Fibroblast of skin of right quadriceps (primary cell): ENCODE measurements at places on chromosomes 16 and 17.

- DNase-seq: no peak
Measured at GRCh38 chr17:79841369-79842135, 2.3 kb upstream of the CBX4 start.

DNA sequence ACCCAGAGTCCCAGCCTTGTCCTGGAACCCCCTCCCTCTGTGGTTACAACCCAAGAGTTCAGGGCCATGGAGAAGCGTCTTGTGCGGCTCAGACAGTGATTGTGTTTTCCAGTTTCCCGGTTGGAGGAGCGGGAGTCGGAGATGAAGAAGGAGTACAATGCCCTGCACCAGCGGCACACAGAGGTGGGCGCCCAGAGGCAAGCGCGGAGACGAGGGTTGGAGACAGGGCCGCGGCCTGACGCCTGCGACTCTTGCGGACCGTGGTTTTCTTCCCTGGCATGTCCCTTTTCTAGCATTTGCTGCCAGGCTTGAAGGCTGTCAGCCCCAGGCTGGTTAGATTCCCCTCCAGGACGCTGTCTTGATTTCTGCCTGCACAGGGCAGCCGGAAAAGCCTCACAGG, 23.0 kb downstream of the MAPK8IP3 start:
- no peak for DNase-seq

GRCh38 chr17:75116737-75117136, 7.0 kb downstream of the ARMC7 start:
- DNase-seq: no peak

- DNase-seq: peak; percentile 58
Measured at GRCh38 chr17:57485566-57485865, 229.2 kb downstream of the MSI2 start.

DNA sequence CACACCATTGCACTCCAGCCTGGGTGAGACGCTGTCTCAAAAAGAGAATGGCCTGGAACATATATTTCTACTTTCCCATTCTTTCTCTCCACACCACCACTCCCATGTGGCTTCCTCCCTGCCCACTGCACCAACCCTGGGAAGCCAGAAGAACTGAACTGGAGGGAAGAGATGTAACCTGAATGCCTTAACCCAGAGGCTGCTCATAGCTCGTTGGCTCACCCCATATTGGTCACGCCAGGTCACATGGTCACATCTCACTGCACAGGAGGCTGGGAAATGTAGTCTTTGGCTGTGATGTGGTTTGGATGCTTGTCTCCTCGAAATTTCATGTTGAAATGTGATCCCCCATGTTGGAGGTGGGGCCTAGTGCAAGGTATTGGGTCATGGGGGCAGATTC, 5.9 kb upstream of the DNAH17 start:
- DNase-seq: no peak

GRCh38 chr17:77963441-77963840, 4.9 kb downstream of the TNRC6C start:
- peak; percentile 96 for DNase-seq

DNA sequence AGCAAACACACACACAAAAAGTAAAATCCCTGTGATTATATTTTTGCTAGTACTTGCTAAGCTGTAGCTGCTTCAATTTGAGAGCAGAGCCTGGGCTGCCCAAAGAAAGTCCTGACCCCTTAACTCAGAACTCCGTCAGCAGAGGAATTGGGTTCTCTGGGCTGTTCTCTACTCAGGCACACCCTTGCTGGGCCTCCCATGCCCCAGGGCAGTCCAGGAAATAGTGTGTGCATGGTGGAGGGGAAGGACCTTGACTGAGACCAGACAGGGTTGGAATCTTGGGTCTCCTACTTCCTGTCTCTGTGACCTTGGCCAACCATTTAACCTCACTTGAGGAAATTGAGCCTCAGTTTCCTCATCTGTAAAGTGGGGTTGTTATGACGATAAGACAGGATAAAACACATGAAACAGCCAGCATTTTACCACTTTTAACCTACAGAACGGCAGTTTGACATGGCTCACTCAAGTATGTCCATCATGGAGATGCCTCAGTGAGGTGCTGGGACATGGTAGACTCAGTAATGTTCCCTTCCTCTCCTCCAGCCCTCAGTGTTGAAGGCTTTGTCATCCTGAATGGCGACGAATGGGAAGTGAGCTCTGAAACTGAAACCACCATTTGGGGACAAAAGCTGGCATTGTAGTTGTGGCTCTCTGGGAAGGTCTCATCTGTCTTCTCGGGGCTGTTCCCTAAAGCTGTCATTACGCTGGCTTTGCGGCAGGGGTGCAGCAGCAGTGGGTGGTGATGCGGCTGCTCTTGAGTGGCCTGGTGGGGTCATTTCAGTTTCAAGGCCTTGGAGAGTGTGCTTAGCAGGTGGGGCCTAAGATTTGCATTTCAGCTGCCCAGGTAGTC, 74.9 kb downstream of the CMIP start:
- no peak for DNase-seq

- DNase-seq: no peak
Measured at GRCh38 chr16:23931199-23931598, 95.4 kb downstream of the PRKCB start.

GRCh38 chr17:39867084-39867879, 720 bp upstream of the ZPBP2 start:
- no peak for DNase-seq

GRCh38 chr16:11084484-11084875, 140.1 kb downstream of the CLEC16A start:
- DNase-seq: peak; percentile 79

DNA sequence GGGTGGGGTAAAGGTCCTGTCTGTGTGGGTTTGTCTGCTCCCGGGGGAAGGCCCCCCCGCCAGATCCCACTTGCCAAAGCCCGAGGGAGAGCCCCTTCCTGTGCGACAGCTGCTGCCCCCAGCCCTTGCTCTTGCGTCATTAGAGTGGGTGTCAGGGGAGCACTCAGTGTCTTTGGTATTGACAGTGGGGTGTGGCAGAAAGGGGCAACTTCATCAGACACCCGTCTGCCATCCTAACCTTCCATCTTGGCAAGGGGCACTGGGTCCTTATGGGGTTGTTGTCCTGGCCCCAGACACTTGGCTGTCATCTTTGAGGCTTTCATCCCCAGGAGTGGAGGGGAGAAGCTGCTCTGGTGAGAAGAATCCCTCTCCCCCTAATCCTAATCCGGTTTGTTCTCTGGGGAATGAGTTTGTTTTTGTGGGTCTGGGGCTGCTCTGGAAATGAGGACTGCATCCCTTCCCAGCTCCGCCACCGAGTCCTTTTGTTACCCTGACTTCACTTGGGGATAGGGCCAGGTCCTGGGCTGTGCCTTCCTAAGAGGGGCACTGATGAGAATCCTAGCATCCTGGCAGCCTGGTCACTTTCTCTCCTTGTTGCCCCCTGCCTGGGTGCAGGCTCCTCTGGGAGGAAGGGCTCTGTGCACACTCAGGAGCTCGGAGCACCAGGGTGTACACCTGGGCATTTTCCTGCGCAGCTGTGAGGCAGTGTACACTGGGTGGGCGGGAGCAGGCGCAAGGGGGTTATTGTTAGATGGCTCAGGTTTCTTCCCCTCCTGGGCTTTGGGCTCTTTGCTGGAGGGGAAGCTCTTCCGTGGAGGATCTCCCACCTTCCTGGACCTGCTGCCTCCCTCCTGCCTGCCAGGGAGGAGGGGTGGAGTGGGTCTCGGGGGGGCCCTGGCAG, 21.1 kb downstream of the GJD3 start:
- no peak for DNase-seq

GRCh38 chr16:49558451-49558850, 184.8 kb downstream of the C16orf78 start:
- DNase-seq: no peak

- DNase-seq: no peak
Measured at GRCh38 chr16:28265822-28266221, 26.5 kb upstream of the SBK1 start.

- DNase-seq: no peak
Measured at GRCh38 chr16:87554754-87555427, 47.4 kb upstream of the JPH3 start.

DNA sequence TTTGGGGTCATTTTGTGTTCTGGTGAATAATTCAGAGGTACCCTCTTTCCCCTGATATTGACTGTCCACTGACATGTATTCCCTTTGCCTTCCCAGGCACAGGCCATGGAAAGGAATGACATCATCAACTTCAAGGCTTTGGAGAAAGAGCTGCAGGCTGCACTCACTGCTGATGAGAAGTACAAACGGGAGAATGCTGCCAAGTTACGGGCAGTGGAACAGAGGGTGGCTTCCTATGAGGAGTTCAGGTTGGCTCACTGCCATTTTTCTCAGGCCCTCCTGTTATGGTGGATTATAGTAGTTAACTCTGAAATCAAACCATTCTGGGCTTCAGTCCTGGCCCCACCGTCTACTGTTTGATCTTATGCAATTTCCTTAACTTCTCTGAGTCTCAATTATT, 1.6 kb upstream of the EFTUD2 start:
- peak; percentile 69 for DNase-seq

- DNase-seq: peak; percentile 93
Measured at GRCh38 chr17:45341533-45342158, 24.8 kb upstream of the MAP3K14 start.

- DNase-seq: no peak
Measured at GRCh38 chr16:51328733-51329132, 177.7 kb upstream of the SALL1 start.

DNA sequence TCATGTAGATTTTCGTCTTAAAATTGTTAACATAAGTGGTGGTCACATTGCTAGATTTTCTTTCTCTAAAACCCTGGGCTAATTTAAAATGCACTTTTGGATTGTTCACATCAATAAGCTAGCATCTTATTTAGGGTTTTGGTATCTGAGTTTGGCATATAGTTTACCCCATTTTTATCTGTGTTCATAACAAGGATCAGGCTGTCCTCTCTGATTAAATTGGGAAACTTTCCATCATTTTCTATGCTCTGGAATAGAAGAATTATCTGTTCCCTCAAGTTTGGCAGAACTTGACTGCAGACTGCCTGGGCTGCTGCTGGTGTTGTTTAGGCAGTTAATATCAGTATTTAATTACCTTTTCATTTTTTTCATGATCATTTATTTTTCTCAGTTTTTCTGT, 1.8 kb downstream of the SPECC1 start:
- DNase-seq: no peak

- DNase-seq: no peak
Measured at GRCh38 chr17:75064460-75064859, 17.4 kb downstream of the KCTD2 start.

GRCh38 chr16:65495106-65495505, 373.2 kb upstream of the CDH11 start:
- no peak for DNase-seq

DNA sequence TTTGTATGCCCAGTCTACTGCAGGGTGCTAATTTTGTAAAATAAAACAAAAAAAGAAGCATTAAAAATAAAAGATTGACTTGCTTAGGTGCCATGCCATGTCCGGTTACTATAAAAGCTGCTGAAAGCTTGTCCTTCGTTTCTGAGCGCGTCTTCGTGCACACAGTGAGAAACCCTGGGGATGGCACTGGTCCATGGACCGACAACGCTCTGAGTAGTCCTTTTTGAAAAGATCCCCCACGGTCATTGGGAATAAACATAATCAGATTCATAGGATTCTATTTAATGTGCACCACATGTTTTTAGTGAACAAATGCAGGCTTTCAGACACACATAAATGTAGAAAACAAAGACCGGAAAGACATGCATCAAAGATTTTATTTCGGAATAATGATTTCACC, 146.3 kb downstream of the XYLT1 start:
- DNase-seq: no peak

GRCh38 chr17:13538841-13539411, 62.8 kb downstream of the HS3ST3A1 start:
- DNase-seq: no peak
